CD4-positive, alpha-beta T cell treated with Interleukin-12 subunit alpha and Interleukin-12 subunit beta, for 1 hour (primary cell): ENCODE measurements at places on chromosomes 6 and 20.
A peak's percentile ranks its signal among the peaks of the same experiment; 100 is the strongest.

DNA sequence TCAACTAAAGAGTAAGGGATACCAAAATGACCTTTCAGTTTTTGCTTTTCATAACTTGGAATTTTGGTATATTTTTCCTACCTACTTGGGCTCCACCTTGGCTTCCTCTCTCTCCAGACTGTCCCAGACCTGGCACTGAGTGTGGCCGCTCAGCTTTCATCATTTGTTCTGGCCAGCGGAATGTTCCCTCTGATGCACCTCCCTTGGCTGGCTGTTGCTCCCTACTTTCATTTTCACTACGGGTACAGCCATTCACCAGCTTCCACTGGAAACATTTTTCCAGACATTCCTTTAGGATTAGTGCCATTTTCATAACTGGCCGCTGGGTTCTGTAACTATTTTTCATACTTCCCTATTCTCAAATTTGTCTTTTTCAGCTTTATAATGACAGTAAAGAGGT, 487.4 kb downstream of the TENT5A start:
- DNase-seq = no peak

DNA sequence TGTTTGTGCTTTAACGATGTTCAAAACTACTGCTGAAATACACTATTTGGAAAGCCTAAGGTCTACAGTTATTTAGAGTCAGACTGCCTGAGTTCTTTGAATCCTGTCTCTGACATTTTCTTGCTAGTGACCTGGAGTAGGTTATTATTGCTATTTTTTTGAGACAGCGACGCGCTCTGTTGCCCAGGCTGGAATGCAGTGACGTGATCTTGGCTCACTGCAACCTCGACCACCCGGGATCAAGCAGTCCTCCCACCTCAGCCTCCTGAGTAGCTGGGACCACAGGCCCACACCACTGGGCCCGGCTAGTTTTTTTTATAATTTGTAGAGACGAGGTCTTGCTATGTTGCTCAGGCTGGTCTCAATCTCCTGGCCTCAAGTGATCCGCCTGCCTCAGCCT, 96.6 kb downstream of the TIAM2 start:
- no peak for DNase-seq

GRCh38 chr6:167826230-167826895, 348 bp upstream of the AFDN start:
- peak; percentile 71 for DNase-seq

GRCh38 chr6:30913721-30914075, 340 bp upstream of the VARS2 start:
- no peak for DNase-seq

- no peak for DNase-seq
Observed at GRCh38 chr6:44056392-44057237, 70.6 kb downstream of the MRPL14 start.

GRCh38 chr20:16387666-16388065, 185.6 kb downstream of the KIF16B start:
- DNase-seq = no peak

GRCh38 chr6:108798670-108799353, 49.4 kb upstream of the ARMC2 start:
- DNase-seq = peak; percentile 55

DNA sequence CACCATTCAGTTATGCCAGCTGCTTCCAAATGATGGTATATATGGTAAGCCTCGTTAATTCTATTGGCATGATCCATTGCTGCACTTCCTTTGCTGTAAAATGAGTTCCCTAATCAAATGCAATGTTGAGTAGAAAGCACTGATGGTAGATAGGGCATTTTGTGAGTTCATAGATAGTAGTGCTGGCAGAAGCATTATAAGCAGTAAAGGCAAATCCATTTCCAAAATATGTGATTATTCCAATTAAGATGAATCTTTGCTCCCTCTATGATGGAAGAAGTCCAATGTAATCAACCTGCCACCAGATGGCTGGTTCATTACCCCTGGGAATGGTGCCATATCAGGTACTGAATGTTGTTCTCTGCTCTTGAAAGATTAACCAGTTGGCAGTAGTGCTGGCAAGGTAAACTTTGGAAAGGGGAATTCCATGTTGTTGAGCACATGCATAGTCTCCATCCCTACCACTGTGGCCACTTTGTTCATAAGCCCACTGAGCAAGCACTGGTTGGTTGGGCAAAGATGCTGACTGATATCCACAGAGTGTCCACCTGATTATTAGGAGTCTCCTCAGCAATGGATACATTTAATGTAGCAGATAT, 5.6 kb upstream of the TBPL1 start:
- DNase-seq = no peak

DNA sequence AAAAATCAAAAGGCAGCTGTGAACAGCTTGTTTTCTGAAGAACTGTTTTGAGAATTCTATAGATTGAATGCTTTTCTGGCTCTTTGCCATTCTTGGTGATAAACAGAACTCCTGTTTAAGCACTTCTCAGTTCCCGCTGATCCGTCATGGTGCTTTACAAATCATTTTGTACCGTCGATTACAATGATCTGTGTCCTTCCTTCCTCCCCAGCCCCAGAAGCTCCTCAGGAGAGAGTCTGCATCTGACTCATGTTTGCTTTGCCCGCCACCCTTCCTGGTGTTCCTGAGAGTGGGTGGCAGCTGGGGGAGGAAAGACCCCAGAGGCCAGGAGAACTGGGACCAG, 538.6 kb upstream of the MARCKS start:
- DNase-seq = no peak
